ENCODE measurements at places on chromosomes 2 and 18.

DNA sequence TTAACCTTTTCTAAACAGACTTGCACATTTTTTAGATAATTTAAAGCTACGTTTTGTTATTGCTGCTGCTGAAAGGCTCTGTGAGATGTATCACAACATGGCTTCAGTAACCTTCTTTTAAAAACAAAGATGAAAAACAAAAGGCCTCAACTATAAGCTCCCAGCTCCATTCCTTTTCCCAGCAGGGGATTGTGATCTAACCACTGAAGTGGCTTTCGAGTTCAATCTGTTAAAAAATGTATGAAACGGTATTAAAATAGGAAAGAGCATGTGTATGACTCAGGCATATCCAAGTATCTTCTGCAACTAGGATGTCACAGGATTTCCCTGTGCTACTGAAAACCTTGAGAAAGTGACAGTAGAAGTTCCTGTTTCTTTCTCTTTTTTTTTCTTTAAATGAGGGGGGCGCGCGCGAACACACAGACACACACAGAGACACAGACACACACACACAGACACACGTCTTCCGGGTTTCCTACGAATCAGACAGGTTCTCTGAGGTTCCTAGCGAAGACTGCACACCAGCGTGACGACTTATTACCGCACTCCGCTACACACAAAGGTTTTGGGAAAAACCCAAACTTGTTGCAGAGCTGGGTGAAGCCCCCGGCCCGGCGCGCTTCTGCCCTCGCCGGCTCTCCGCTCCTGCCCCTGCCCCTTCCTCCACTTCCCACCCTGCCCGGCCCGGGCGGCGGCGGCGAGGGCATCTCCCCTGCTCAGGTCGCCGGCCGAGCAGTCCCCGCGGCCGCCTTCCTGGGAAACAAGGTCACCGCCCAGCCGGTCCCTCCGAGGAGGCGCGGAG is 86.8 kb downstream of the RBMS1 start:
- peak; percentile 65 for DNase-seq

DNA sequence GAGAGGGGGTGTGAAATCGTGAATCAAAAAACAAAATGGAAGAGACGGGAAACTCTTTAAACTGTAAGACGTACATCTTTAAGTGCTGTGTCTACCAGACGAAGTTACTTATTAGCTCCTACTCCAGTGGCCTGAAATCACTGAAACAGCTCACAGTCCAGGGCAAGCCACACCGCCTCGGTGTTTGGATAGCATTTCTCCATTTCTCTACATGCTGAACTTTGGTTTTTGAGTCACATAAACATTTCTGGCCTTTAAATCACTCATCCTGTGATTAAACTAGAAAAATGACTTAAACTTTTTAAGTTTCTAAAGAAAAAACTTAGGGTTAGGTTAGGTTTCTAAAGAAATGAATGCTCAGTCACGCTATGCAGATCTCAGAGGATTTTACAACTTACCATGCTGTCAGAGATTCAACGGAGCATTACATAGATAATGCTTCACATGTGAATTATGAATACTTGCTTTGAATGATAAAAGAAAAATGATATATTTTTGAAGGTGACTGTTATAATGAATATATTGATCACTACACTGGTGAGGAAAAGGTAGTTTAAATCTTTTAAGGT is 138.4 kb downstream of the MBP start:
- no peak for DNase-seq

- no peak for DNase-seq
Observed at GRCh38 chr2:62556086-62556485, 50.1 kb upstream of the TMEM17 start.

DNA sequence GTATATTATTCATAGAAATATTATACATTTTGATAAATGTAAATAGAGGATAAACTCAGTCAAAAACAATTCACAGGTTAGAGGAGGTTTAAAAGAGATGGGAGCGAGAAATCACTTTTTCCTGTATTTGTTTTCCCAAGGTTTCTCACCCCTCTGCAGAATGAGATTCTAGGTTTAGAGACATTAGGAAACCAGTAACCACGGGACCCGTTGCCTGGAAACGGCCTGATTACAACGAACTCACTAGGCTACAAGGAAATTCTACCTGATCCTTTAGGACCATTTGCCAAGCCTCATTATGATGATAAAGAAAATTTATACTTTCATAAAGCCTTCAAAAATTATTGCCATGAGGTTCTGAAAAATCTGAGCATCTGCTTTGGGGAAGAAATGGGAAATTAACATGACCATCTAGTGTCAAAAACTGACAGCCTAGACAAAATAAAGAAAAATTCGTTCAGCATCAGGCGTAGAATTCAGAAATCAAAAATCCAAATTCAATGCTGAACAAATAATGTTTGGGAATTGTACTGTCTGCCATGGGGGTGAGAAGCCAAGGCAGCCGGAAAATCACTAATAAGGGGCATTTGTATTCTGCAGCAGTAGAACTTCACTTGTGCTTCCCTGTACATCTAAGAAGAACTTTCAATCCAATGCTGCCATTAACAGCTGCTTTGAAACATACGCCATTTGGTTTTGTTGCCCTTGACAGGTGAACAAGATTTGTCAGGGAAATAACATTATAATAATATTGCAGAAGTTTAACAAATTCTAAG is 262.3 kb downstream of the NRXN1 start:
- no peak for DNase-seq

DNA sequence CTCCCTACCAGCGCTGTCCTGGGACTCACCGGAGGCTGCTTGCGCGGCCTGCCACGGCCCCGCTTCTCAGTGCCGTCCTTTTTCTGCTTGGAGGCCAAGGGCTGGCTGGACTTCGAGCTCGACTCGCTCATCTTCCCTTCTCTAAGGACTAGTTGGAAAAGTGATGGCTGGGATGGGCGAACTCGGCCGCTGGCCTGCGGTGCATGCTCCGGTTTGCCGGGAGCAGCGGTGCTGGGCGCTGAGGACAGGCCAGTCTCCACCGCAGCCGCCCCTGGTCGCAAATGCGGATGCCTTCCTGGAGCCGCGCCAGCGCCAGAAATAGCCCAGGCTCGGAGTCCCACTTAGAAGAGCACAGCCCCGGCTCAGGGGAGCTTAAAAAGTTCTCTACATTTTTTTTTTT is 3.1 kb downstream of the C2orf81 start:
- no peak for DNase-seq

GRCh38 chr2:239401881-239402233 is 1.0 kb upstream of the HDAC4 start:
- DNase-seq, result no peak

DNA sequence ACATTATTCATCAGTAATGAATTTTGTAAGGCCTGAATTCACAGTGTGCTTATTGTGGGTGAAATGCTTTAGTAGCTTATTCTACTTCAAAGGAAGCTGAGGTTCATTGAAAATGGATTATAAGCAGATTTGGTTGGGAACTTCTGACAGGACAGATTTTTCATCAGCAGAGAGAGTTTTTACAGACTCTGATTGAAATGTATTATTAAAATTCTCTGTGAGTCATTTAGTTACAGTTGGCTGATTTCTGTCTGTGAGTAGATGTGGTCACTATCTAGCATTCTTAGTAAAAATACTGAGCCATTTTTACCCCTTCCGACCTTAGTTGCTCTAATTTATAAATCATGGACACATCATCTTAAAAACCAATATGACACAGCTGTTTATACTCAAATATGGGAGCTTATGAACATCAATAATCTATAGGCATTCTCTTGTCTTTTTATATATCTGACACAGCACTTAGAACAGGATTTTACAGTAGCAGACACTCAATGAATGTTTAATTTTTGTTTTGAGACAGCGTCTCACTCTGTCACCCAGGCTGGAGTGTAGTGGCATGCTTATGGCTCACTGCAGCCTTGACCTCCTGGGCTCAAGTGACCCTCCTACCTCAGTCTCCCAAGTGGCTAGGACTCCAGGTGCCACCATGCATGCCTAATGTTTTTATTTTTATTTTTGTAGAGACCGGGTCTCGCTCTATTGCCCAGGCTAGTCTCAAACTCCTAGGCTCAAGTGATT is 239.6 kb downstream of the BABAM2 start:
- DNase-seq, result no peak

DNA sequence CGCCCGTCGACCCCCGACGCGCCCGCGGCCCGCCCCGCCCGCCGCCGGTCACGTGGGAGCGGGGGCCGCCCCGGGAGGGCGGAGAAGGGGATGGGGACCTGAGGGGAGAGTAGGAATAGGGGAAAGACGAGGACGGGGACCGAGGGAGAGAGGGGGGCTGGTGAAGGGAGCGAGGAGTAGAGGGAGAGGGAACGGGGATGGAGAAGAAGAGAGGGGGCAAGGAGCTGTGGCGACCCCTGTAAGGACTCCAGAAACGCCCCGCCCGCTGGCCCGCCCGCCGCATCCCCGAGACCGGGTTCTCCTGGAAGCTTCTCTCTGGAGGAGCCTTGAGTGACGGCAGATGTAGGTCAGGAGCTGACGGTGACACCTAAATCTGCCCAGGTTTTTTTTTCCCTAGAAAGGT is 615 bp downstream of the ADNP2 start:
- DNase-seq, result no peak

- no peak for DNase-seq
Observed at GRCh38 chr18:59820663-59821062, 79.1 kb upstream of the PMAIP1 start.

GRCh38 chr2:13714466-13714865 is 918.1 kb upstream of the LRATD1 start:
- DNase-seq, result no peak

- no peak for DNase-seq
Observed at GRCh38 chr2:72570413-72570812, 255.4 kb downstream of the EXOC6B start.

DNA sequence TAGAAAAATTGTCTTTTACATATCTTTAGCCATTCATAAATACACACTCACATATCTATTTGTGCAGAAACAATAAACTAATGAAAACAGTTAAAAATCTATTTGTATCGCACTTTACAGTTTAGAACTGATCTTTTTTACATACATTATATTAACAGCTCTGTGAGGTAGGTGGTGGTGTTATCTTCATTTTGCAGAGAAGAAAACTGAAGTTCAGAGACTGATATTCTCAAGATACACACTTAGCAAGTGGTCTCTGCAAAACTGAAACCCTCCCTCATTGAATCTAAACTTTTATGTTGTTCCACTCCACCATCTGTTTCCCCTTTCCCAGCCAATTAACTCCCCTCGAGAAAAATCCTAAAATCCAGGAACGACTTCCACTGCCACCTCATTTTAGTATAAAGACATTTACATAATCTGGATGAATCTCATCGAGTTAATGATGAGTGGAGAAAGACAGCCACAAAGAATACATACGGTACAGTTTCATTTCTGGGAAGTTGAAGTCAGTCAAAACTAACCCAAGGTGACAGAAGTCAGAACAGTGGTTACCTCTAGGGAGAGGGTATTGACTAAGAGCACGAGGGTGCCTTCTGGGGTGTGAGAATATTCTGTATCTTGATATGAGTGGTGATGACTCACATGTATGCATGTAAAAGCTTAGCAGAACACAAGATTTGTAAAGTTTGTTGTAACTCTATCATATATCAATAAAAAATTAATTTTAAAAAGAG is 524.2 kb upstream of the TCF4 start:
- no peak for DNase-seq

- no peak for DNase-seq
Observed at GRCh38 chr2:241017228-241017940, 19.0 kb downstream of the SNED1 start.

DNA sequence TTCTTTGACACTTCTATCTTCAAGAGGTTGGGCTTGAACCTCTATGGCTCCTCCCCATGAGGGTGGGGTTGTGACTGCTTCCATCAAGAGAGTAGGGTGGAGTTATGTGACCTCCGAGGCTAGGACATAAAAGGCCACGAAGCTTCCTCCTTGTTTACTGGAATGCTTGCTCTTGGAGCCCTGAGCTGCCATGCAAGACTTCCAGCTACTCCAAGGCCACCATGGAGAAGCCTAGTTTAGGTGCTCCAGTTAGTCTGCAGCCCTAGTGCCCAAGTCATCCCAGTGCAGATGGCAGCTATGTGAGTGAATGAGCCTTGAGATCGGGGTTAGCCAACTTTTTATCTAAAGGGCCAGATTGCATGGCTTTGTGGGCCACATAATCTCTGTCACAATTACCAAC is 2.4 kb upstream of the MERTK start:
- no peak for DNase-seq

DNA sequence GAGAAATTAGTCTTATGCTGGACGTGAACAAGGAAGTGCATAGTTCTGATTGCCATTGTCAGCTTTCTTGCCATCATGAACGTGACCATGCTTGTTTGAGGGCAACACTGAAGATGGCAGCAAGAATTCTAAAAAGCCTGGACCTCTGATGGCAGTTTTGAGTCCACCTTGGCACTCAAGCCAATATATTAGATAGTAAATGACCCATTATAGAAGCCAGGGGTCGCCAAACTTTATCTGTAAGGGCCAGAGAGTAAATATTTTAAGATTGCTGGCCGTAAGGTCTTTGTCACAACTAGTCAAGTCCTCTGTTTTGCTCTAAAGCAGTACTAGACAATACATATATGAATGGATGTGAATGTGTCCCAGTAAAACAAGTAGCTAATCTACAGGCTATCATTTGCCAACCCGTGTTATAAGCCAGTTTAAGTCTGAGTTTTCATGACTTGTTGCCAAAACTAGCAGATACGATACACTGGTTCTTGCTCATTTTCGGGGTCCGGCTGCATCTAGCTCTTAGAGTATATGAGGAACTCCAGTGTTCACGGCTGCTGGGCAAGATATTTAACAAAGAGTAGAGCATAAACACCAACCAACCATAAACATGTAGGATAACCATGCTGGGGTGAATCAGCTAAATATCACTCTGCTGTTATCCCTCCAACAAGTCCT is 73.1 kb upstream of the PELI1 start:
- no peak for DNase-seq

GRCh38 chr2:7480431-7480830 is 563.2 kb downstream of the RNF144A start:
- DNase-seq, result no peak

- no peak for DNase-seq
Observed at GRCh38 chr2:134348239-134348638, 94.4 kb downstream of the MGAT5 start.

DNA sequence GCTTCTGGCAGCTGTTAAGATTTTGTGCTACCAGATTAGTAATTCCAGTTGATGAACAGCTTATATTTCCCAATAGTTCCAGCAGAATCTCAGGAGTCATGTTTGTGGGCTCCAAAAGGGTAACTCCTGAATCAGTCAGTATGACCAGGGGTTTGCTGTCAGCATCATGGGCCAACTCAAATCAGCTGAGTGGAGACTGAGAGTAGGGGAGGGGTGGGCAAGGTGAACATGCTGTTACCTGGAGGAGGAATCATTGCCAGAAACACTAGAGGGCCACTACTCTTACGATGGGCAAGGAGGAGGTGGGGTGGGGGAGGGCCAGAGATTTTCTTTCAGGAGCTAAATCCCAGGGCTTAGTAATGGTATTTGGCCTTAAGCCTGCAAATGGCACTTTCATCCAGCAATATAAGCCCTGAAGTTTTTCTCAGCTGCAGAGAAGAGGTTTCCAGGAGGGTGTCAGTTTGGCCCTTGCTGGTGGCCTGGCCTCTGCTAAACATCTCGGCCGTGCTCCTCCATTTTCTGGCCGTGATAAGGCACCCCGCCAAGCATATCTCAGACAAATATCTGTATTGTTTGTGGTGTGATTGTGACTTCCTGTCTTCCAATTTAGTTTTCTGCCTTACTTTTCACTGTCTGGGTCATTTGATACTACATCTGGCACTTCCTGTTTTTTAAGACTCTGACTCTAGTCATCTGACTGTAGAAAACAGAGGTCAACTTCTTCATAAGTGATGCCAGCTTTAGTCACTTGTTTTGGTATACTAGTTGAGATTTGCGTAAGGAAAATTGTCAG is 120.5 kb upstream of the CXCR4 start:
- no peak for DNase-seq

GRCh38 chr2:118817469-118817868 is 30.0 kb downstream of the EN1 start:
- no peak for DNase-seq
